CD4-positive, alpha-beta T cell treated with Interleukin-1 beta for 1 hour (primary cell): ENCODE measurements at places on chromosomes 7 and 10.

DNA sequence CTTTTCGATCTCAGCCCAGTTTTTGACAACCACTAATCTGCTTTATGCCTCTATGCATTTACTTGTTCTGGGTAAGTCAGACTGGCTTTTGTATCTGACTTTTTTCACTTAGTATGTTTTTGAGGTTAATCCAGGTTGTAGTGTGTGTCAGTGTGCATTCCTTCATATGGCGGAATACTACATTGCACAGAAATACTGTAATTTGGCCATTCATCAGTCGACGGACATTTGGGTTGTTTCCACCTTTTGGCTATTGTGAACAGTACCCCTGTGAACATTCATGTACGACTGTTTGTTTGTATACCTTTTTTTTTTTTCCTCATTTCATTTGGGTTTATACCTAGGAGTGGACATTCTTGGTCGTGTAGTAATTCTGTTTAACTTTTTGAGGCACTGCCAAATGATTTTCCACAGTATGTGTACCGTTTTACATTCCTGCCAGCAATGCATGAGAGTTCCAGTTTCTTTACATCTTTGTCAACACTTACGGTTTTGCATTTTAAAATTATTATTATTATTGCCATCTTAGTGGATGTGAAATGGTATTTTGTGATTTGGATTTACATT lies 57.4 kb downstream of the MKLN1 start:
- no peak for DNase-seq

- no peak for DNase-seq
Observed at GRCh38 chr7:300546-301290, 10.7 kb downstream of the FOXL3 start.

DNA sequence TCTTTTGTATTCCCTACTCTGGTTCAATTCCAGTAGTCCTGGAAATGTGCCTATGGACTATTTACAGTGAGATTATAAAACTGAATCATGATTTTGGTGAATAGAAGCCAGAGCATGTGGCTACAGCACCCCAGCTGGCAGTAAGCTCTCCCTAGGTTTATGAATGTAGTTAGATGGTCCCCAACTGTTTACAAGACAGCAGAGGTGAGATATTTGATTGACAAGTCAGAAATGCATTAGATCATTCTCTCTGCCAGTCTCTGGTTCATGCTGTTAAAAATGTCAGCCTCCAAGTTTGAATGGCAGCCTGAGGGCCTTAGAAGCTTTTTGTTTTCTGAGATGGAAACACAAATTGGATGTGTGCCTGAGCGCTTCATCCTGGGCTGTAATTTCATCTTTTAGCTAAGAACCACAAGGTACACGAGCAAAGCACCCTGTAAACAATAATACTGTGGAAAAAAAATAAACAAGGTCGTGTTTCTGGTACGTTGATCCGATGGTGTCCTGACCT lies 85.0 kb downstream of the BTRC start:
- DNase-seq, result no peak

DNA sequence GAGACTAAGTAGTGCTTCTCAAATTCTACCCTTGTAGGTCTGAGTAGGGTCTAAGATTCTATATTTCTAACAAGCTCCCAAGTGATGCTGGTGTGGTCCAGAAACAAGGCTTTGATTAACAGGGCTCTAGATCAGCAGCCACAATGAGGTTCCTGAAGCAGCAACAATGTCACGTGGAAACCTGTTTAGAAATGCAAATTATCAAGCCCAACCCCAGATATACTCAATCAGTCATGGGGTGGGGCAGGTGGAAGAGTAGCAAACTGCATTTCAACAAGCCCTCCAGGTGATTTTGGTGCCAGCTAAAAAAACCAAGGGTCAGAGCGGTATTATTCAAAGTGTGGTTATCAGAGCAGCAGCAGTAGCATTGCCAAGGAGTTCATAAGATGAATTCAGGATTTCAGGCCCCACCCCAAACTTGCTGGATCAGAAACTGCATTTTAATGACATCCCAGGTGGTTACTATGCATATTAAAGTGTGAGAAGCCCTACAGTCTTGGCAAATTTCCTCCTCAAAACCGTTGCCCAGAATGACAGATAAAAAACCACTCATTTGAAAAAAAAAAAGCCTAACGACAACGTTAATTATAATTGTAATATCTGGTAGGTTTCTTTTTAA lies 199.2 kb downstream of the AHR start:
- no peak for DNase-seq

GRCh38 chr10:3321123-3321522 lies 148.5 kb upstream of the PITRM1 start:
- no peak for DNase-seq

DNA sequence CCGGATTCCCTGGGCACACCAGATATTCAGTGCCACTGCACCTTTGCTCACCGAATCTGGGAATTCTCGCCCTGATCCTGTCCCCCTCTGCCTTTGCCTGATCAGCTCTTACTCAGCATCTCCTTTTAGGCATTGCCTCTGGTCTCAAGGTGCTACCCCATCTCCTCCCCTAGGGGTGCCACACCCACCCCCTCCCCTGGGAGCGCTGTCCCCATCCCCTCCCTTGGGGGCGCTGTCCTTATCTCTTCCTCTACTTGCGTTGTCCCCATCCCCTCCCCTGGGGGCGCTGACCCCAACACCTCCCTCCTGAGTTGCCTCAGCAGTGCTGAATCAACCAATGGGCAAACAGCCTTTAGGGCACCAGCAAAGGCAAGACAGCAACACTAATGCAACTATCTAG lies 686.9 kb upstream of the FOXK1 start:
- no peak for DNase-seq

DNA sequence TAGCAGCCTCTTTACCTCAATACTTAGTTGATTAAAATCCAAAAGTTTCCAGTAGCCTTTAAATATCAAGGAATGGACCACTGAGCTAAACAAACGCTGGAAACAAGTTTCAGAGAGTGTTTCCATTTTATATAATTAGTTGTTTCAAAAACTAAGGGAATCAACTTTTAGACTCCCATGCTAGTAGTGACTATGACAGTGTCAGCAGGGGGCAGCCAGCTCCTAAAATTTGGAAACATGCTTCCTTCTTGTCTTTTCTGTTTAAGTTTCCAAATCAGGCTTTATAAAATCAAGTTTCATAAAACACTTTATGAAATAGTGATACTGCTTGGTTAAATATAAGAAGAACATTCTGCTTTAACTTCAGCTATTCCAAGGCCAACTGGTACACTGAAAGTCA lies 138.2 kb upstream of the TMEM229A start:
- no peak for DNase-seq

GRCh38 chr10:20489961-20490360 lies 407.1 kb downstream of the NEBL start:
- DNase-seq, result no peak

DNA sequence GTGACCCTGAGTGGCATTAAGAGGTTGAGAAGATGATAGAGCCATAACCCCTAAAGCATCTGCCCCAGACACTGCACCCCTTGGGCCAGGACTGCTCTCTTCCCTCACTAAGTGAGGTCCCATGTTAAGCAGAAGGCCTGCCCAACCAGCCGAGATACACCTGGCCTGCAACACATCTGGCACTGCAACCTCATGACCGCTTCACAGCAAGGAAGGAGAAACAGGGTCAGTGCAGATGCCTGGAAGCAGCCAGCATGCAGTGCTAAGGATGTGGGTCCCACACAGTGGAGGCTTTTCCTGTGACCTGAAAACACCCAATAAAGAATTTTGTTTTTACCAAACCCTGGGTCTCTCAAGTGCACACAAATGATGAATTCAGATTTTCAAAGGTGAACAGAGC lies 7.4 kb downstream of the NOD1 start:
- DNase-seq, result no peak

GRCh38 chr10:50807851-50808776 lies 68.4 kb downstream of the ASAH2B start:
- no peak for DNase-seq

- no peak for DNase-seq
Observed at GRCh38 chr7:25262586-25262985, 34.3 kb upstream of the NPVF start.

- no peak for DNase-seq
Observed at GRCh38 chr10:113000876-113001598, 51.0 kb downstream of the TCF7L2 start.

- DNase-seq, result no peak
Observed at GRCh38 chr7:40836218-40836617, 701.4 kb downstream of the SUGCT start.

- no peak for DNase-seq
Observed at GRCh38 chr7:29968683-29969395, 20.8 kb downstream of the SCRN1 start.
